ENCODE measurements at places on chromosomes 16 and 17. TPM values are rescaled to one million over a fixed set of nuclear protein-coding genes. Genes with fewer than 3 reads are reported as not detected.

NACA2 gene
- polyA plus RNA-seq: 1.2 TPM

ABCA8 gene
- polyA plus RNA-seq: 20.7 TPM

BCL6B gene
- 5.6 TPM for polyA plus RNA-seq

PAQR4 gene
- polyA plus RNA-seq: 74.0 TPM

Measured in spinal cord (tissue), 10 donors.